ENCODE measurements at places on chromosomes 5 and 9.

GRCh38 chr5:73120222-73121118 is at the start of gene TMEM171:
TSS of gene TMEM171 (plus strand) at chr5:73120575. CDS start at chr5:73123374, 2,799 bp downstream.
- H3K27me3 ChIP-seq = peaks cover 19% of the 10 kb centered on the region
- H3K27ac ChIP-seq = no peak within 1 kb of the TSS
- H3K4me1 ChIP-seq = peaks cover 25% of the 10 kb centered on the region
- peak within 1 kb of the TSS; percentile 57 for H3K4me3 ChIP-seq

GRCh38 chr5:1919750-1920149 is 37.0 kb upstream of the IRX4 start:
- H3K27me3 ChIP-seq = peaks cover 12% of the 10 kb centered on the region
- no peaks in the 10 kb centered on the region for H3K36me3 ChIP-seq
- H3K4me1 ChIP-seq = no peaks in the 10 kb centered on the region
- no peak for DNase-seq
- no peak overlapping the region for H3K4me3 ChIP-seq

GRCh38 chr5:151384106-151384505 is 36.7 kb upstream of the SLC36A2 start:
- no peaks in the 10 kb centered on the region for H3K36me3 ChIP-seq
- no peaks in the 10 kb centered on the region for H3K27me3 ChIP-seq
- DNase-seq = no peak
- H3K4me1 ChIP-seq = no peaks in the 10 kb centered on the region

DNA sequence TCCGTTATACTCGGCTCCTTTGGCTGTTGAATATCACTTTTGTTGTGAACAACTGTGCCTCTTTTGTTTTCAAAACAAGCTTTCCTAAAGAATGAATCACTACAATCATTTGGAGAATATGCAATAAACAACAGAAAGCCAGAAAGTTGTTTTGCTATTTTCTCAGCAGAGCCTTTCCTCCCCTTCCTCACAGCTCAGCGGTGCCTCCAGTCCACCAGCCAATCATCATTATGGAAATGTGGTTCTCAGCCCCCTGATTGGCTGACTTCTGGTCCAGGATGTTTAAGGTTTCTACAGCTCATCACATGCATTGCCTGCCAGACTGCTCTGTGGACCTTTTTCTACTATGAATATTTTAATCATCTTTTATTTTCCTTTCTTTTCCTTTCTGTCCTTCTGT is 9.1 kb upstream of the ZNF608 start:
- H3K4me3 ChIP-seq = no peak overlapping the region
- no peak for DNase-seq
- no peak overlapping the region for H3K27ac ChIP-seq
- no peaks in the 10 kb centered on the region for H3K27me3 ChIP-seq
- H3K4me1 ChIP-seq = no peaks in the 10 kb centered on the region

- DNase-seq = no peak
- H3K27me3 ChIP-seq = no peaks in the 10 kb centered on the region
- H3K27ac ChIP-seq = no peak overlapping the region
- no peaks in the 10 kb centered on the region for H3K36me3 ChIP-seq
- H3K4me3 ChIP-seq = no peak overlapping the region
These were observed 1.5 kb upstream of the ADAMTSL1 start for GRCh38 chr9:18472435-18472834.

DNA sequence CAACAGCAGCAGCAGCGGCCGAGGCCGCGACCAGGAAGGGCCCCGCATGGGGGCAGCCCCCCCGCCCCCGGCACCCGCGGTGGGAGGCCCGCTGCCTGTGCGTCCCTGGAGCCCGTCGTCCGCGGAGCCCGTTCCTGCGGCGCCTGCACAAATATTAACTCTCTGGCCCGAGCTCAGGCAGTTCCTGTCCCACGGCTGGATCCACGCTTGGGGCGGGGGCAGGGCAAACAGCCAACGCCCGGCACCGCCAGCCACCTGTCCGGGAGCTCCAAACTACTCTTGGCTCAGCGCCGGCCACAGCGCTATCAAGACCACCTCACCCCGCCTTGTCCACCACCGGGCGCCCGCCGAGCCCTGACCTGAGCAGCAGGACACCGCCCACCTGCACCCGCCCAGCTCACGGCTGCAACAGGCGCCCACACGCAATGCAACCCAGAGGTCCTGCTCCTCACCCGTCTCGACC is at the start of gene LRRC26:
Gene LRRC26 (minus strand): TSS at position 156 of the 463 bp plus-strand sequence. CDS start 108 bp downstream, at position 48.
- H3K4me1 ChIP-seq = peaks cover 29% of the 10 kb centered on the region
- H3K27ac ChIP-seq = no peak within 1 kb of the TSS
- DNase-seq = no peak
- peak within 1 kb of the TSS; percentile 44 for H3K4me3 ChIP-seq
- H3K36me3 ChIP-seq = no peaks in the 10 kb centered on the region

DNA sequence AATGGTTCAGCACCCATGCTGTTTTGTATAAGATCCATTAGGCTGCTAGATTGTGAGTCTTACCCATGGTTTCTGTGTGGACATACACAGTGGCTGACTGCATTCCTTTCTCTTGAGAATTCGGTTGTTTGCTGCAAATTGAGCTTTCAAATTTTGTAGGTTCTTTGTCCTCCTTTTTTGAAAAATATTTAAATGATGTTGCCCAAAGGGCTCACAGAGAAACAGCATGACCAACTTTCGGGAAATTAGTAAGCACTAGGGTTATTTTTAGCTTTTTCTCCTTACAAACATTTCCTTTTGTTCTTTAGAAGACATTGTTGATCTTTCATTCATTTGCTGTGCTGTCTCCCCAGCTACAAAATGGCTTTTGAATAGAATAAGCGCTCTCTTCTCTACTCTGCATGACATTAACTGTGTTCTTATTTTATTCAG is 79.4 kb downstream of the NLN start:
- peaks cover 18% of the 10 kb centered on the region for H3K4me1 ChIP-seq
- no peaks in the 10 kb centered on the region for H3K36me3 ChIP-seq
- no peak overlapping the region for H3K4me3 ChIP-seq
- no peaks in the 10 kb centered on the region for H3K27me3 ChIP-seq
- peak overlapping the region; percentile 8 for H3K27ac ChIP-seq

DNA sequence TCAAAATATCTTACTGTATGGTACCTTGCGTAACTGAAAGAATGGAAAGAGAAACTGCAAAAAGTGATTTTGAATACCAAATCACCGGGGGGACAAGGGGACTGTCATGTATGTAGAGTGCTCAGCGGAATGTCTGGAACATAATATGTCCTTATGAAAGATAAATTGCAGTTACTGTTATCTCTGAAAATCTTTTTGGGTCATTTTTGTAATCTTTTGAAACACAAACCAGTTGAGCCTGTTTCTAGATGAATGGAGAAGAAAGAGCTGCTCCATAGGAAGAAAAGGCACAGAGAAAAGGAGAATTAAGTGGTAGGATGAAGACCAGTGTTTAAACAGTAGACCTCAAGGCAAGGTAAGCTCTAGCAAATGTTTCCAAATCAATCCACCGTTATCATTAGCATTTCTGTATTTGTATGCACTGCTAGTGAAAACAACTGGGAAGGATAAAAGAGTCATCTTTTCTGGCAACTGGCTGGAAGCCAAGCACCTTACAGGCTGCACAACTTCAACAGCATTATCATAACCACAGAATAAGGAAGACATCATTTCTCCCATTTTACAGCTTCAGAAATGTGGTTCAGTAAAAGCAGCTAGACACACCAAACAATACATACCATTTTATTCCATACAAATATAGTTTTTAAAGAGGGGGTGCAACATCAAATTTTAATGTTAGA is 158.5 kb downstream of the TRPM3 start:
- H3K27ac ChIP-seq = no peak overlapping the region
- no peak for DNase-seq
- no peaks in the 10 kb centered on the region for H3K4me1 ChIP-seq
- H3K36me3 ChIP-seq = no peaks in the 10 kb centered on the region

DNA sequence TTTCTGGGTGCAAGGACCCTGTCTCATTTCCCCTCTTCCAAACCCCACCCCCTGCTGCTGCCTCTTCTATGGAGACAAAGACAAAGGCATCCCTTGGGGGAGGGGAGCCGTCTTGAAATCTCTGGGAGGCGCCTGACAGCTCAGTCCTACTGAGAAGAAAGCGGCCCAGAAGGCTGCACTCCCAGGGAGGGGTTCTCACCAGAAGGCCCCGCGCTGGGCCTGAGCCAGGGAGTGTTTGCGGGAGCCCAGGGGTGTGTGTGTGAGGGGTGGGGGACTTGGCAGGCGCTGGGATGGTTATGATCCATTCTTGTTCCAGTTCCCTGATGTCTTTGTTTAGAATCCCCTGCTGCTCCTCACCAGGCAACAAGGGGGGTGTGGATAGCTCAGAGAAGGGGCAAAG is 45.7 kb upstream of the ALDH1B1 start:
- no peaks in the 10 kb centered on the region for H3K36me3 ChIP-seq
- no peaks in the 10 kb centered on the region for H3K27me3 ChIP-seq
- DNase-seq = no peak
- H3K4me1 ChIP-seq = no peaks in the 10 kb centered on the region
- H3K27ac ChIP-seq = no peak overlapping the region
- H3K4me3 ChIP-seq = no peak overlapping the region

- DNase-seq = no peak
- no peak overlapping the region for H3K4me3 ChIP-seq
- H3K27ac ChIP-seq = no peak overlapping the region
- no peaks in the 10 kb centered on the region for H3K4me1 ChIP-seq
These were observed 370.8 kb upstream of the RIOK2 start for GRCh38 chr5:97553604-97554452.

GRCh38 chr5:142024771-142025304 is 12.0 kb upstream of the GNPDA1 start:
- H3K27me3 ChIP-seq = no peaks in the 10 kb centered on the region
- H3K4me1 ChIP-seq = peaks cover 12% of the 10 kb centered on the region
- DNase-seq = peak; percentile 85
- peak overlapping the region; percentile 60 for H3K4me3 ChIP-seq
- no peaks in the 10 kb centered on the region for H3K36me3 ChIP-seq

DNA sequence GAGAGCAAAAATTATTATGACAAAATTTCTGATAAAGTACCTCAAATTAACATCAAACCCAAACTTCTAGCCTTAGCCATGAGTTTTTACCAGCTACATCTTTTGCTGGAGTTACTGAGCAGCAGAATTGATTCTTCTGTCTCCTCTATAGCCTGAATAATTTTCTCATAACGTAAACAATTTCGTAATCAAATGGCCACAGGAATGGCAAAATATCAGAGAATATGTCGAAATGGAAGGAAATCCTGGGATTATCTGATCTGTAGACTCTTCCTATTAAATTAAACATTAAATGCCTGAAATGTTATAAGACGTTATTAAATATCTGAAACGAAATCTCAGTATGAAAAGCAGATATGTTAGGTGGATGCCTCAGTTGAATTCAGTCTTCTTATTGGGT is 41.1 kb downstream of the LURAP1L start:
- H3K36me3 ChIP-seq = no peaks in the 10 kb centered on the region
- no peaks in the 10 kb centered on the region for H3K27me3 ChIP-seq
- no peak overlapping the region for H3K4me3 ChIP-seq
- no peak for DNase-seq
- peaks cover 43% of the 10 kb centered on the region for H3K4me1 ChIP-seq
- H3K27ac ChIP-seq = no peak overlapping the region

- DNase-seq = no peak
- no peaks in the 10 kb centered on the region for H3K27me3 ChIP-seq
- H3K4me1 ChIP-seq = peaks cover 28% of the 10 kb centered on the region
- no peak overlapping the region for H3K4me3 ChIP-seq
These were observed 9.6 kb upstream of the CCDC180 start for GRCh38 chr9:97297889-97298288.

- H3K36me3 ChIP-seq = no peaks in the 10 kb centered on the region
- DNase-seq = no peak
- no peaks in the 10 kb centered on the region for H3K27me3 ChIP-seq
- no peak overlapping the region for H3K4me3 ChIP-seq
- H3K4me1 ChIP-seq = no peaks in the 10 kb centered on the region
- H3K27ac ChIP-seq = no peak overlapping the region
These were observed 65.8 kb downstream of the MTX3 start for GRCh38 chr5:79924936-79925893.

DNA sequence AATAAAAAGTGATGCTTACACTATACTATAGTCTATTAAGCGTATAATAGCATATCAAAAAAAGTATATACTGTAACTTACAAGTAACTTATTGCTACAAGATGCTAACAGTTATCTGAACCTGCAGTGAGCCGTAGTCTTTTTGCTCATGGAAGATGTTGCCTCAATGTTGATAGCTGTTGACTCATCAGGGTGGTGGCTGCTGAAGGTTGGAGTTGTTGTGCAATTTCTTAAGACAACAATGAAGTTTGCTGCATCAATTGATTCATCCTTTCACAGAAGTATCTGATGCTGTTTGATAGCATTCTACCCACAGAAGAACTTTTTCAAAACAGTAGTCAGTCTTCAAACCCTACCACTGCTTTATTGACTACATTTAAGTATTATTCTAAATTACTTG is 7.8 kb upstream of the C9orf40 start:
- peaks cover 4% of the 10 kb centered on the region for H3K36me3 ChIP-seq
- H3K27ac ChIP-seq = no peak overlapping the region
- no peak for DNase-seq
- H3K4me1 ChIP-seq = no peaks in the 10 kb centered on the region

DNA sequence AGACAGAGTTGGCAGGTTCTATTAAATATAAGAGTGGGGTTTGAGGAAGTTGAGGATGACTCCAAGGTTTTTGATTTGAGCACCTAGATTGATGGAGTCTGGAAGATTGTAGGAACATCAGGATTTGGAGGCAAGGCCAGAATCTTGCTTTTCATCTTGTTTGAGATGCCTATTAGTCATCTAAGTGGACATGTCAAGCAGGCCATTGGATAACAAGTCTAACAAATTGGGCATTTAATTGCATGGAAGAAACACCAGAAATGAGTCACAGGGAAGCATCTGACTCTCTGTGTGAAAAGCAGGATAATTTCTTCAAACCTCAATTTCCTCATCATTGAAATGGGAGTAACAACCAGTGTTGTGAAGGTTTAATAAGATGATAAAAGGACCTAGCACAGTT is 53.3 kb upstream of the ARL15 start:
- H3K27ac ChIP-seq = no peak overlapping the region
- no peak overlapping the region for H3K4me3 ChIP-seq
- no peaks in the 10 kb centered on the region for H3K36me3 ChIP-seq
- no peaks in the 10 kb centered on the region for H3K4me1 ChIP-seq
- H3K27me3 ChIP-seq = no peaks in the 10 kb centered on the region
- no peak for DNase-seq

DNA sequence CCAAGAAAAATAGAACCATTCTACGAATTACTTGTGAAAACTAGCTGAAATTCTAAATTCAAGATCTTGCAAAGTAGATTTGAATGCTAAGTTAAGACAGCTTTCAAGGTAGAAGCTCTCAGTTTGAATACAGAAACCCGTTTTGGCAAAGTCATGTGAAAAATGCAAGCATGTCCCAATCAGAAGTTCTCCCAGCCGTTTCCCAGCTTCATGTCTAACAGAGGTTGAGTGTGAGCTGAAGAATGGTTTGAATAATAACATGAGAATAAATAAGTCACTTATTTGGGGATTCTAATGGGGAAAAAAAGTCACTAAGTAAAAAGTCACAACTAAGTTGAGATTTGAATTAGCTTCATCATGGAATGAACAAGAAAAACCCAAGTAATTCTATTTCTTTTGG is 152.5 kb upstream of the MAP3K1 start:
- no peak for DNase-seq
- H3K36me3 ChIP-seq = no peaks in the 10 kb centered on the region
- H3K27me3 ChIP-seq = no peaks in the 10 kb centered on the region
